Tongue (tissue), 3 donors: ENCODE measurements at places on chromosomes 2 and 18.
A peak's percentile ranks its signal among the peaks of the same experiment; 100 is the strongest.

DNA sequence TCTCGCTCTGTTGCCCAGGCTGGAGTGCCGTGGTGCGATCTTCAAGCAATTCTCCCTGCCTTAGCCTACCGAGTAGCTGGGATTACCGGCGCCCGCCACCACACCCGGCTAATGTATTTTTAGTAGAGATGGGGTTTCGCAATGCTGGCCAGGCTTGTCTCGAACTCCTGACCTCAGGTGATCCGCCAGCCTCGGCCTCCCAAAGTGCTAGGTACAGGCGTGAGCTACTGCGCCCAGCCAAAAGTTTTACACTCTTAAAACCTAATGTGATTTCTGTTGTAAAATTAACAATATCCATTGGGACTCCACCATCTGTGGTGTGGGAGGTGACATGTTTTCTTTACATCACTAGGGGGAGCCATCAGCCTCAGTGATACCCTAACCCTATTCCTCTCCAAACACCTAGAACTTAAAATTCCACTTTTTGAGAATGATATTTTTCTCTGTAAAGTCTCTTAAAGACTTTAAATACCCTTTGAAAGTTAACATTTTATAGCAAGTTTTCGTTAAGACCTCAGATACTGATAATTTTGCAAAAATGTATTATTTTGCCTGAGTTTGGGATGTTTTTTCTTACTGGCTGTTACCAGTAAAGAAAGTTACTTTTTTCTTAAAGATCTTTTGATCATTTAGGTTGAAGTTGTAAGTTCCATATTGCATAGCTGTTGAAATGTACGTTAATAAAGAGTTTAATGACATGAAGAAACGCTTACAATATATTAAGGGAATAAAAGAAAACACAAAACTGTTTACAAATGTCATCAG lies 11.6 kb upstream of the EIF2AK2 start:
- peak; percentile 33 for DNase-seq

DNA sequence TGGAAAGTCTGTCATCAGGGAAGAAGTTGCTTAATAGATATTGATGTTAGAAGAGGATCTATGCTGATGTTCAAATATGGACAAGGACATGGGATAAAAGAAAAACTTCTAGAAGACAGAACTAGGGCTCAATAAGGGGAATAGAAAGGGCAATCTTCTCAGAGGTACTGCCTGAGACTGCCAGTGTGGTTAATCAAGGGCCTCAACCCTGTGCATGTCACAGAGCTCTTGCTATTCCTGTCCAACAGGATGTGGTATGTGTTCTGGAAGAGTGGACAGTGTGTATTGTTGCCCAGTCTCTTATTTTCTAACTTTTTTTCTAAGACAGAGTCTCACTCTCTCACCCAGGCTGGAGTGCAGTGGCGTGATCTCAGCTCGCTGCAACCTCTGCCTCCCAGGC lies 27.8 kb upstream of the RNF125 start:
- DNase-seq, result no peak

GRCh38 chr2:109208071-109208950 lies 79.3 kb downstream of the SH3RF3 start:
- no peak for DNase-seq

GRCh38 chr2:169859423-169859822 lies 32.2 kb downstream of the UBR3 start:
- no peak for DNase-seq

- no peak for DNase-seq
These were observed 211.6 kb downstream of the MCFD2 start for GRCh38 chr2:46704041-46704440.

DNA sequence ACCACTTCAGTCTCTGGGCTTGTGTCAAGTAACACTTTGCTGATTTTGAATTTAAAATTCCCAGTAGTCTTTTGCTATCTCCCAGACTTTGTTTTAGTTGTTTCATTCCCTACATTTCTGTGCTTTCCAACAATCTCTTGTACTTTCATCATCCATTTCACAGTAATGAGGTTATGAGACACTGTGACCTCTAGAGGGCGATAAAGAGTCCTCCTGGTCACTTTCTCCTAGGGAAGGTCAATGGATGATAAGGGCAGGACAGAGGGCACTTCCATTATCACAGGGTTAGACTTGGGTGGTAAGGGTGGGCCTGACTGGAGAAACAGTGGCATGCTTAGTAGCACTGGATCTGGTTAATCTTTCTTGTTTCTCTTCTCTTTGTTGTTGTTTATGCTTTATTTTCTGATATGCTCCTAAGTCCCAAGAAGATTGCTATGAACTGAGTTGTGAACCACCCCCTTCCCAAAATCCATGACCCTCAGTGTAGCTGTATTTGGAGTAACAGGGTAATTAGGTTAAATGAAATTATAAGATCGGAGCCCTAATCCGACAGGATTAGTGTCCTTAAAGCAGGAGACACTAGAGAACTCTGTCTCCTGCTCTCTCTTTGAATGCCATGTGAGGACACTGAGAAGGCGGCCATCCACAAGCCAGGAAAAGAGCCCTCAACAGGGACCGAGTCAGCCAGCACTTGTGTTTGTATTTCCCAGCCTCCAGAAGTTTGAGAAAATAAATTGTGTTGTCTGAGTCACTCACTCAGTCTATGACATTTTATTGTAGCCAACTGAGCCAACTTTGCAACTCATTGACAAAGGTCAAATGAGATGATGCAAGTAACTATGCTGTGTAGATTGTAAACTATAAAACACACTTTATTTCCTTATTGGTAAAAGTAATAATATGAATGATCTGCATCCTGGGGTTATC lies 779.2 kb downstream of the CNTNAP5 start:
- peak; percentile 38 for DNase-seq
